Stimulated activated CD4-positive, alpha-beta T cell treated with anti-CD3 and anti-CD28 coated beads, Interleukin-1b, Interleukin-23, amount 100 ng/mL, for 48 hours (primary cell): ENCODE measurements at places on chromosomes 2 and 18.

GRCh38 chr2:218875692-218876246 is 4.9 kb upstream of the WNT10A start:
- no peak for DNase-seq

GRCh38 chr2:208025037-208025813 is at the start of gene PLEKHM3:
Gene PLEKHM3 (minus strand): TSS chr2:208025527. CDS start chr2:208001639, 23,888 bp downstream.
- DNase-seq: peak; percentile 80

GRCh38 chr2:100845141-100845991 is 25.4 kb downstream of the NPAS2 start:
- DNase-seq: no peak

DNA sequence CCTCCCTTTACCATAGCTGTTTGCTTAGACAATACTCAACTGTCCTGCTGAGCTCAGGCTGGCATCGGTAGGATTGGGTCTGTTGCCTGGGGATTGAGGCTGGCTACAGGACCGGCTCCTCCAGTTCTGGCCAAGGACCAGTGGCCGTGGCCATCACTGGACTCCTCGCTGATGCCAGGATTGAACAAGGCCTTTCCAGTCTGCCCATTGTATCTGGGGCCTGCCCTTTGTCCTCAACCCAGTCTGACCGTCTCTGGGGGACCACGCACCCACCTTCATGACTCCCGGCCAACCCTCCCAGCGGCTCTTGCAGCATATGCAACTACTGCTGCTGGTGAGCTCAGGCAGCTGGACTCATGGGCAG is 28.7 kb downstream of the SH2D6 start:
- DNase-seq: no peak

GRCh38 chr2:151861174-151861573 is 33.0 kb upstream of the ARL5A start:
- DNase-seq: no peak

- DNase-seq: no peak
Observed at GRCh38 chr2:204437408-204437807, 107.9 kb upstream of the PARD3B start.

- DNase-seq: no peak
Observed at GRCh38 chr2:1949265-1949664, 204.9 kb upstream of the PXDN start.

DNA sequence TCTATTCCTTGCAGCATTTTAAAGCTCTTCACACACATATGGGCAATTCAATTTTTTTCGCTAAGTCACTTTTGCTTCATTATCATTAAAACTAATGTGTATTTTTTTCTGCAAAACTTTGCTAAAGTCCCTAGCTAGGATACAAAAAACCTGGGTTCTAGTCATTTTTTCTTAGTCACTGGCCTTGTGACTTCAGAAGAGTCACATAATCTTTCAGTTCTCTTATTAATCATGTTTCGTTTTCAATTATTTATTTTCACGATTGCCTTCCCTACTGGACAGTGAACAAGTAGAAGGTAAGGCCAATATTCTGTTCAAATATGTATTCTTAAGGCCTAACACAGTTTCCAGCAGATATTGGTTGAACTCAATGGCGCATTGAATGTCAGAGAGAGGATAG is 60.9 kb upstream of the CYRIA start:
- no peak for DNase-seq

DNA sequence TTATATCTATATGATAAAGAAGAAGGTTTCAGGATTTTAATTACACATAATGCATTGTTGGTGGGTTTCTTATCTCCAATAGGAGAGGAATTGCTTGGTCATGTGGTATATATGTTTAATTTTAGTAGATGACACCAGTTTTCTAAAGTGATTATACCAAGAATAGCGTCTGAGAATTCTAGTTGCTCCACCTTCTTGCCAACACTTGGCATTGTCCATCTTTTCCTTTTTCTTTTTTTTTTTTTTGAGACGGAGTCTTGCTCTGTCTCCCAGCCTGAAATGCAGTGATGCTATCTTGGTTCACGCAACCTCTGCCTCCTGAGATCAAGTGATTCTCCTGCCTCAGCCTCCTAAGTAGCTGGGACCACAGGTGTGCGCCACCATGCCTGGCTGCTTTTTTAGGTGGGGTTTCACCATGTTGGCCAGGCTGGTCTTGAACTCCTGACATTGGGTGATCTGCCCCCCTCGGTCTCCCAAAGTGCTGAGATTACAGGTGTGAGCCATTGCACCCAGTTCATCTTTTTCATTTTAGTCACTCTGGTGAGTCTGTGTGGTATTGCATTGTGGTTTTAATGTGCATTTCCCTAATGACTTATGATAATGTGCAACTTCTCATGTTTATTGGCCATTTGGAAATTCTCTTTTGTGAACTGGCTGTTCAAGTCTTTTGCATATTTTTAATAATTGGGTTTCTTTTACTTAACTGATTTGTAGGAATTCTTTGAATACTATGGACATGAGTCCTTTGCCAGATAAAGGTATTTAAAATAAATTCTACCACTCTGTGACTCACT is 37.3 kb upstream of the ZNF512 start:
- DNase-seq: no peak

- no peak for DNase-seq
Observed at GRCh38 chr2:126221506-126221905, 434.5 kb upstream of the GYPC start.

DNA sequence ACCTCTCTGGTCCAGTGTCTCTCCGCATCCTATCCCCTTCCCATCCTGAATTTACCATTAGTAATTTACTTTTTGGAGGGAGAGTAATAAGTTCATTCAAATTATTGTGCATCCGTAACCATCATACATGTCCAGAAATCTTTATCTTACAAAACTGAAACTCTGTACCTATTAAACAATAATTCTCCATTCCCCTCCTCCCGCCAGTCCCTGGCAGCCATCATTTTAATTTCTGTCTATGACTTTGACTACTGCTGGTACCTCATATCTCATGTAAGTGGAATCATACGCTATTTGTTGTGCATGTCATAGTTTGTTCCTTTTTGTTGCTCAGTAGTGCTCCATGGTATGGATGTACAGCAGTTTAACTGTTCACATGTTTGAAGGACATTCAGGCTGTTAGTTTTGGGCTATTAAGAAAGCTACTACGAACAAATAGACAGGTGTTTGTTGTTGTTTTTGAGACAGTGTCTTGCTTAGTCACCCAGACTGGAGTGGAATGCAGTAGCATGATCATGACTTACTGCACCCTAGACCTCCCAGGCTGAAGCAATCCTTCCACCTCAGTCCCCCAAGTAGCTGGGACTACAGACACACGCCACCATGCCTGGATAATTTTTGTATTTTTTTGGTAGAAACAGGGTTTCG is 2.0 kb downstream of the LIMS1 start:
- no peak for DNase-seq

DNA sequence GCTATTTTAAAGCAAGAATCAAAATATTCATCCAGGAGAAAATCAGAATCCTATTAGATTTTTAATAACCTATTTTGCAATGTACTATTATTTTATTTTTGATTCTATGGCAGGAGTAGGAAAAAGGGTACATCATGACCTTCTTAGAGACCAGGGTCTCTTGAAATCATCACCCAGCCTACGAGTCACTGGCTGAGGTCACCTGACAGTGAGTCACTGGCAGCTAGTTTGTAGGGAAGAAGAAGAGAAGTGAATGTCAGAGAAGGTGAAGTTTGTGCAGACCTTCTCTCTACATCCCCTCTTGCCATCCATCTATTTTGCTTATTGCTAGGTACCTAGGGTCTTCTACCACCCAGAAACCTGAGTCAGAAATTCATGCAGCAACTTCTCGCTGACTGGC is 144.2 kb downstream of the ALK start:
- no peak for DNase-seq
